ENCODE measurements at places on chromosomes 1 and 21. TPM values are rescaled to one million over a fixed set of nuclear protein-coding genes. Genes with fewer than 3 reads are reported as not detected.

MYOG gene
- not detected for total RNA-seq

METTL25B gene
- total RNA-seq: 50.1 TPM

SPATA1 gene
- not detected for total RNA-seq

LAMB3 gene
- 4.0 TPM for total RNA-seq

SLC5A3 gene
- total RNA-seq: 42.6 TPM

PHGDH gene
- 41.7 TPM for total RNA-seq

S100A7 gene
- not detected for total RNA-seq

DAB1 gene
- 4.0 TPM for total RNA-seq

DNA sequence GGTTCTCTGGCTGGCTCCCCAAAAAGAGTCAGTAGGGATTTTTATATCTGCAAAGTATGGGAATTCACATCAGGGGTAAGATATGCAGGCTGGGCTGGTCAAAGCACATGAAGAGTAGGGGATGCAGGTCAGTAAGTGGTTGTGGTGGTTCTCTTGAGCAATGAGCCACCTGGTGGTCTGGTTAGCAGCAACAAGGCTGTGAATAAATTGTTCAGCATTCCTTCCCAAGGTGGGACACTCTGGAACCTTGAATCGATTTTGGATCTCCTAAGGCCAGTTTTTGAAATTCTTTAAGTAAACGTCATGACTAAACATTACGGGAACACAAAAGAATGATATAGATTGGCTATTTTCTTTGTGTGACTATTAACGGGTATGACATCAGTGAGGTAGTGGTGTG lies 563.0 kb upstream of the NEGR1 start:
- no peaks in the 10 kb centered on the region for H3K4me1 ChIP-seq
- H3K27me3 ChIP-seq: no peaks in the 10 kb centered on the region
- H3K36me3 ChIP-seq: no peaks in the 10 kb centered on the region
- H3K27ac ChIP-seq: no peak overlapping the region
- no peak for DNase-seq
- no peak overlapping the region for H3K4me3 ChIP-seq

- H3K27me3 ChIP-seq: no peaks in the 10 kb centered on the region
- H3K36me3 ChIP-seq: no peaks in the 10 kb centered on the region
- H3K4me3 ChIP-seq: no peak overlapping the region
- H3K4me1 ChIP-seq: no peaks in the 10 kb centered on the region
- no peak overlapping the region for H3K27ac ChIP-seq
Measured at GRCh38 chr1:12201352-12202189, 28.3 kb upstream of the VPS13D start.

- H3K4me1 ChIP-seq: no peaks in the 10 kb centered on the region
- H3K27ac ChIP-seq: no peak overlapping the region
- DNase-seq: no peak
- H3K27me3 ChIP-seq: no peaks in the 10 kb centered on the region
Measured at GRCh38 chr1:218754477-218754876, 409.3 kb downstream of the TGFB2 start.

DNA sequence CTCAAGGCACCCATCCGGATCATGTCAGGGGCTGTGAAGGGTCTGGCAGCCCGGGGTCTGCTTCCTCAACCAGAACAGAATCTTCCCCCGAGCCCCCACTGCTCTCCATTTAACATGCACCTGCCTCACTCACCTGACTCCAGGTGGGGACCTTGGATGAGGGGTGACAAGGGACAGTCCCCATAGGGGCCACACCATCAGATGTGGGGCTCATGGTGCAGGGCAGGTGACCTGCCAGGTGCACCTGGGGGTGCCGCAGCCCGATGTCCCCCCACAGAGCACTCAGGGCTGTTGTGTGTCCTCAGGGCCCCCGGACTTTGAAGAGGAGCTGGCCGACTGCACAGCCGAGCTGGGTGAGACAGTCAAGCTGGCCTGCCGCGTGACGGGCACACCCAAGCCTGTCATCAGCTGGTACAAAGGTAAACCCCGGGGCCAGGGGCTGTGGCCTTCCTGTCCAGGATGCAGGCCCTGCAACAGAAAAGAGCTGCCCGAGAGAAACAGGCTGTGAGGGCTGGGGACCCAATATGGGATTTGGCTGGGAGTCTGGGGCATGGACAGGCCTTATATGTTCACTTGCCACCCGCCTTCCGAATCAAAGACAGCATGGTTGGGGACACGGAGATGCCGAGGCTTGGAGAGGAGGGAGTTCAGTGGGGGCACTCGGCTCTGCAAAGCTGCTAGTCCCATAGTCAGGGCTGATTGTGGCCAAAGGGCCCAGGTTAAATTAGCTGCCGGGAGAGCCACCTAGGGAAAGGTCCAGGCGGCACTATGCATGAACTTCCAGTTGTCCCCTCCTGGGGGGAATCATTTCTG lies 64.6 kb downstream of the TRIM11 start:
- peak; percentile 6 for DNase-seq
- H3K27ac ChIP-seq: no peak overlapping the region
- no peaks in the 10 kb centered on the region for H3K36me3 ChIP-seq
- no peaks in the 10 kb centered on the region for H3K4me1 ChIP-seq
- H3K27me3 ChIP-seq: no peaks in the 10 kb centered on the region

GRCh38 chr1:168084396-168085231 lies 52.1 kb downstream of the GPR161 start:
- no peak overlapping the region for H3K4me3 ChIP-seq
- peak; percentile 40 for DNase-seq
- H3K27me3 ChIP-seq: no peaks in the 10 kb centered on the region
- peaks cover 30% of the 10 kb centered on the region for H3K36me3 ChIP-seq

DNA sequence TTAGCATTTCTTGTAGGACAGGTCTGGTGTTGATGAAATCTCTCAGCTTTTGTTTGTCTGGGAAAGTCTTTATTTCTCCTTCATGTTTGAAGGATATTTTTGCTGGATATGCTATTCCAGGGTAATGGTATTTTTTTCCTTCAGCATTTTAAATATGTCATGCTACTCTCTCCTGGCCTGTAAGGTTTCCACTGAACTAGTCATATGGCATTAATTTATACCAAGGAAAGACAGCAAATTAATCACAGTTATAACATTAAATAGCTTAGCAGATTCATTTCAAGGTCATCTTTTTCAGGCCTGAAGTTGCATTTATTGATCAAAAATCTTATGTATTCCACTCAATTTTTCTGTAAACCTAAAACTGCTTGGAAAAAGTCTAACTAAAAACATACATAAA lies 54.9 kb downstream of the AK5 start:
- DNase-seq: no peak
- H3K36me3 ChIP-seq: no peaks in the 10 kb centered on the region
- H3K4me3 ChIP-seq: no peak overlapping the region

DNA sequence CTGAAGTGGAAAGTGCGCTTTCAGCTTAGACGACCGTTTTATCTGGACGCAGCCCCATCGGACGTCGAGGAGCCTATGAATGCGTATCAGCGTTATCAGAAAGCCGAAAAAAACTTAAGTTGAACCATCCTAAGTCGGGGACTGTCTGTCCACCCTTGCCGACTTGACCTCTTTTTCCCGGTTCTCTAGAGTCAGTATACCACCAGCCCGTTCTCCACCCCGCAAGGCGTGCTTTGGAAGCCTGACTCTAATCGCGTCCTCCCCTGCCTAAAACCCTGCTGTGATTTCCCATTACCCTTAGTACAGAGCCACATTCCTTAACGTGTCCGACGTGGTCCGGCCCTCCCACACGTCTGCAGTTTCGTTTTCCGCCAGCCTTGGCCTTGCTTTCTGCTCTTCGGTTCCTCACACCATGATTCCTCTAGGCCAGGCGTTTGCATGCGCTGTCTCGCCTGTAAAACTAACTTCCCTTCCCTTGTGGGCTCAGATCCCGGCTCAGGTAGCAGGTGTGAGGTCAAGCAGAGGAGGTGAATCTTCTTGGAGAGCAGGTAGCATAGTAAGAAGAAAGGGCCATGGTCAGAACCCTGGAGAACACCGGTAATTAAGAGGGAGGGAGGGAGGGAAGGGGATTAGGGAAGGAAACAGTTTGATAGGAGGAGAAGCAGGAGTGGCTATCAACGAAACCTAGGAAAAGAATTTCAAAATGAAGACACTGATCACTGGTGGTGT lies 865 bp downstream of the ADPRS start:
- peaks cover 5% of the 10 kb centered on the region for H3K36me3 ChIP-seq
- no peak for DNase-seq
- H3K27ac ChIP-seq: peak overlapping the region; percentile 90
- H3K27me3 ChIP-seq: no peaks in the 10 kb centered on the region
- H3K4me1 ChIP-seq: peaks cover 13% of the 10 kb centered on the region
- H3K4me3 ChIP-seq: peak overlapping the region; percentile 97

DNA sequence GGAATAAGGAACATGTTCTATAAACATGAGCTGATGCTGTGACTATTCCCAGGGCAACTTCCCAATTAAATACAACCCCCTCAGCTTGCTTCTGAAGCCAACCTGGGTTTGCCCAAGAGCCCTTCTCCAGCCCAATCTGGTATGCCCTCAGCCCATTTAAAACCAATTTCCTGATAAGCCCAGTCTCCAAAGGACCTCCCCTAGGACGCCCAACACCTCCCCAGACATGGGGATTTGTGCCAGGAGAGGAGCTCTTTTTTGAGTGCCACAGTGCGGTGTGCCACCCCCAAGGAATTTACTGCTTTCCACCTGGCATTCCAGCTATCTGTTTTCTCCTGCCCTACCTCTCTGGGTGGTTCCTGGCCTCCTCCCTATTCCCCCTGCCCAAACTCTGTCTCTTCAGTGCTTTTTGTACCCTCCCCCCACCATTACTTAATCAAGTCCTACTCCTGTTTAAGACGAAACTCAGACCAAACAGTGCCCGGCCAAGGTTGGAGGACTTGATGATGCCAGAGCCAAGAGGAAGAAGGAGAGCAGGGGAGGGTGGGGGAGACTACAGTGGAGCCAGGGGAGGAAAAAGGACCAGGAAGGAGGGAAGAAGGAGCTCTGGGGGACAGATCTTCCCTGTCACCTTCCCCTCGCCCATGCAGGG lies 11.4 kb upstream of the EFNA1 start:
- no peaks in the 10 kb centered on the region for H3K4me1 ChIP-seq
- no peak overlapping the region for H3K4me3 ChIP-seq
- no peaks in the 10 kb centered on the region for H3K27me3 ChIP-seq
- DNase-seq: no peak

DNA sequence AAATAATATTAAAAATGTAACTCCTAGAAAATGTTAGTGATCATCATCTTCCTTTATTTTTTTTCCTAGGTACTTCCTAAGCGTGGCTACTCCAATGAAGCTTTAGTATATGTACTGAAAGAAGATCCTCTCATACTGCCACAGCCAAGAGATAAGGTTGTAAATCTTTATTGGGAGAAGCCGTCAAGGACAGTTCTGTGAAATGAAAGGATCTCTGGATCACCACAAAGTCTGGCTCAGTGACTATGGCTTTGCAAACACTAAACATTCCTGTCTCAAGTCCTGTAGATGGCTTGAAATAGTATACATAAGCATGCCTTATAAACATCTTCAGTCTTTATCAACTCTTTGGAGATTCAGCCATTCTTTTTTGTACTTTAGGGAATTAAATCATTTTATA lies 61.2 kb upstream of the DPH5 start:
- DNase-seq: no peak
- H3K4me1 ChIP-seq: no peaks in the 10 kb centered on the region
- H3K27ac ChIP-seq: no peak overlapping the region
- H3K36me3 ChIP-seq: no peaks in the 10 kb centered on the region

GRCh38 chr1:61160526-61160925 lies 78.2 kb downstream of the NFIA start:
- DNase-seq: no peak
- no peak overlapping the region for H3K27ac ChIP-seq
- no peak overlapping the region for H3K4me3 ChIP-seq
- H3K4me1 ChIP-seq: peaks cover 14% of the 10 kb centered on the region
- no peaks in the 10 kb centered on the region for H3K36me3 ChIP-seq

DNA sequence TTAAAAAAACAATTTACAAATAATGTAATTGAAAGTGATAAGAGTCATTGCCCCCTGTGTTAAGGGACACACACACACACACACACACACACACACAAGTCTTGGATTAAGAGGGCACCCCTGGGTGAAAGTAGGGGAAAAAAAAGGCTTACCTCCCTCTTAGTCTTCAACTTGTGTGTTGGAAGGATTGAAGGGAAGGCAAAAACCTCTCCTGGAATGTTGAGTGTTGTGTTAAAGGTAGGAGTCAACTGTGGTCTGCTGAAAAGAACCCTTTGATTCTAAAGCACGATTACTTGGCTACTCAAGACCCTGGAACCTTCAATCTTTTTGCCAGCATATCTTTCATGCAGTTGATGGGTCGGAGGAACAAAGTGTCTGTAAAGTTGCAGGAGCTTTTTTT lies 6.4 kb downstream of the PBX1 start:
- H3K27ac ChIP-seq: no peak overlapping the region
- H3K4me1 ChIP-seq: peaks cover 9% of the 10 kb centered on the region
- DNase-seq: no peak
- H3K36me3 ChIP-seq: no peaks in the 10 kb centered on the region
- no peaks in the 10 kb centered on the region for H3K27me3 ChIP-seq
- no peak overlapping the region for H3K4me3 ChIP-seq

DNA sequence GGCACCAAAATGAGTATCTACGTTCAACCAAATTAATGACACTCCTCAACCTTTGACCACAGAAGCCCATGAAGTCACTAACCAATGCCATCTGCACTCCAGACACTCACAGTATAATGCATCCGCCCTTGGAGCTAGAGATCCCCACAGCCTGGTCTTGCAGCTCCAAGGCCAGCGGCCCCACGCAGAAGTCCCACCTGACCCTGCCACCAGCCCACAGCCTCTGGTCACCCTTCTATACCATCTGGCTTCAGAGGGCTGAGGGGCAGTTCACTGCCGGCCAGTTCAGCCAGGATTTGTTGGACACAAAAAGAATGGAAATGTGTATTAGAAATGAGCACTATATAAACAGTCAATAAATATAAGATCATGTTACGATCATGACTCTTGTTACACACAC lies 211.2 kb downstream of the RRAGC start:
- no peak for DNase-seq
- no peak overlapping the region for H3K4me3 ChIP-seq
- H3K27me3 ChIP-seq: no peaks in the 10 kb centered on the region
- no peaks in the 10 kb centered on the region for H3K4me1 ChIP-seq
- H3K36me3 ChIP-seq: no peaks in the 10 kb centered on the region
- no peak overlapping the region for H3K27ac ChIP-seq

GRCh38 chr1:57857809-57858208 lies 433.9 kb upstream of the DAB1 start:
- H3K36me3 ChIP-seq: no peaks in the 10 kb centered on the region
- H3K27ac ChIP-seq: no peak overlapping the region
- H3K27me3 ChIP-seq: no peaks in the 10 kb centered on the region
- no peak for DNase-seq
- no peak overlapping the region for H3K4me3 ChIP-seq

- no peaks in the 10 kb centered on the region for H3K36me3 ChIP-seq
- no peaks in the 10 kb centered on the region for H3K27me3 ChIP-seq
- no peak overlapping the region for H3K27ac ChIP-seq
- DNase-seq: no peak
Measured at GRCh38 chr1:217493290-217493689, 137.6 kb downstream of the GPATCH2 start.

GRCh38 chr1:208230668-208231529 lies 13.3 kb downstream of the PLXNA2 start:
- no peaks in the 10 kb centered on the region for H3K27me3 ChIP-seq
- no peak overlapping the region for H3K4me3 ChIP-seq
- no peak for DNase-seq

GRCh38 chr1:86352086-86352485 lies 44.0 kb downstream of the ODF2L start:
- no peak overlapping the region for H3K4me3 ChIP-seq
- DNase-seq: no peak
- peaks cover 54% of the 10 kb centered on the region for H3K36me3 ChIP-seq
- no peaks in the 10 kb centered on the region for H3K27me3 ChIP-seq

Data from tibial nerve (tissue), 4 donors.